ENCODE measurements at places on chromosomes 6 and 20.
A peak's percentile ranks its signal among the peaks of the same experiment; 100 is the strongest.

- H3K4me3 ChIP-seq = no peak overlapping the region
- no peak overlapping the region for H3K27ac ChIP-seq
- DNase-seq = no peak
- no peaks in the 10 kb centered on the region for H3K36me3 ChIP-seq
These were observed 611.0 kb upstream of the MARCKS start for GRCh38 chr6:113246186-113246585.

DNA sequence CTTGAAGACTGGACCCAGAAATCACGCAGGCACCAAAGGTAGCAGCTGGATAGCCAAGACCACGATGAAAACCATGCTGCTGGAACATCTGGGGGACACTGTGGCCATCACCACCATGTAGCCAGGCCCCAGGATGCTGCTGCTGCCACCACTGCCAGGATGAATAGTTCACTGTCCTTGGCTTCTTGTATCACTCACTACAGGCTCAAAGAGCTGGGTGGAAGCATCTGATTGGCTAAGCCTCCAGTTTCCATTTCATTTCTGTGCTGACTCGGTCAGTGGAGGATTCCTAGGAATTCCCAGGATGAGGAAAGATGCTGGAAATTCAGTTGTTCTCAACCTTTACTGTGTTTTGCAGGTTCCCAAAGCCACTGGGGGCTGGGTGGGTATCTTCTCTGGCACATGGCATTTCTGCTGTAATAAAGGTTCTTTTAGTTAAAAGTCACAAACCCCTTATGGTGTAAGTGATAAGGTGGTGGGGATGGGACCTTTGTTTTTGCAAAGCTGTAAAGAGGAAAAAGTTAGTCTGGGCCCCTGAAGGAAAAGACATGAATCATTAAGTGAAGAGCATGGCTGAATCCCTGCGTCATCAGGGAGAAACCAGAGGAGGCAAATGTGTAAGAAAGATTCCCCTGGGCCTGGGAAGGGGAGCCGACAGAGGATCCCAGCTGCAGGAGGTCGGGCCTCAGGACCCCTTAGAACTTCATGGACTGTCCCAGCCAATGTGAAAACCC lies 75.6 kb upstream of the RNF24 start:
- H3K27ac ChIP-seq = no peak overlapping the region
- 0 out of 2 replicates have a peak, but pooled peaks cover 3% of the 10 kb centered on the region for H3K4me1 ChIP-seq
- peaks cover 6% of the 10 kb centered on the region for H3K27me3 ChIP-seq
- no peaks in the 10 kb centered on the region for H3K36me3 ChIP-seq

DNA sequence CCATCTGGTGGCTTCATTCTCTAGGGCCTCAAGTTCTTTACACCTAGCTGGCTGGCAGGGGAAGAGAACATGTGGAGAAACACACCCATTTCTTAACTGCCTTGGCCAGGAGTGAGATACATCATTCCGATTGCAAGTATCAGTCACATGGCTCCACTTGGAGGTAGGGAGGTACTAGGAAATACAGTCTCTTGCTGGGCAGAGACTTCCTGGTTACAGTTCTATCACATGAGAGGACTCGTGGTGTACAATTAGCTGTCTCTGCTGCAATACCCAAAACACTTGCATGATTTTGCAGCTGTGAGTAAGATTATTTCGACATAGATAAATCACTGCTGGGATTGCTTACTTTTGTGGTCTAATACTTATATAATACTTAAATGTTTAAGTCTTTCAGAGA lies 51.1 kb downstream of the GTF2H5 start:
- H3K27ac ChIP-seq = no peak overlapping the region
- no peak for DNase-seq
- no peaks in the 10 kb centered on the region for H3K36me3 ChIP-seq
- H3K4me1 ChIP-seq = no peaks in the 10 kb centered on the region
- no peaks in the 10 kb centered on the region for H3K27me3 ChIP-seq
- no peak overlapping the region for H3K4me3 ChIP-seq

DNA sequence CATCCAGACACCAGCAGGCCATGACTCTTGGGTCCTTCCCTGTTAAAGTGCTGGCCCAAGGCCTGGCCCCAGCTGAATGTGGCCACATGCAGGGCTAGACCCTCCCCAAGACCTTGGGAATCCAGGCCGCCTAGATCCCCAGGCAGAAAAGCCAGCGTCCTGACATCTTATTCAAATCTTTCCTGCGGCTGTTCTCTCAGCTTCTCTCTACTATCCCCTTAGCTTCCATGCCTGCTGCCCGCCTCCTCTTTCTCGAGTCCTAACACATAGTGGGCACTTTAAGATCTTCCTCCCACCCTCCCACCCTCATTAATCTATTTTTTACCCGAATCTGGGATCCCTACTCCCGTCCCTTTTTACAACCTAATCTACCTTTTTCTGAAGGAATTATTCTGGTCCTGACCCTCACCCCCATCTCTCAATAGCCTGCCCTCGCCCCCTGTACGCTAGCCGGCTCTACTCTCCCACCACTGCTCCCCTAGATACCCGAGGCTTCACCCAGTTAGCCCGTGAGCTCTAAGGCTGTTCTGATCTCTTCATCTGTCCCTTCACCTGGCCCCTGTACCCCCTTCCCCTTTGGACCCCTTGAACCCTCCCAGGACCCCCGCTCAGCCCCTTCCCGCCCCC lies at the start of gene CCHCR1:
Gene CCHCR1 (minus strand): TSS at position 290 of the 627 bp plus-strand sequence. CDS start 202 bp downstream, at position 88.
- no peaks in the 10 kb centered on the region for H3K27me3 ChIP-seq
- H3K36me3 ChIP-seq = peaks cover 2% of the 10 kb centered on the region
- no peak for DNase-seq
- no peaks in the 10 kb centered on the region for H3K4me1 ChIP-seq
- peak within 1 kb of the TSS; percentile 62 for H3K4me3 ChIP-seq

DNA sequence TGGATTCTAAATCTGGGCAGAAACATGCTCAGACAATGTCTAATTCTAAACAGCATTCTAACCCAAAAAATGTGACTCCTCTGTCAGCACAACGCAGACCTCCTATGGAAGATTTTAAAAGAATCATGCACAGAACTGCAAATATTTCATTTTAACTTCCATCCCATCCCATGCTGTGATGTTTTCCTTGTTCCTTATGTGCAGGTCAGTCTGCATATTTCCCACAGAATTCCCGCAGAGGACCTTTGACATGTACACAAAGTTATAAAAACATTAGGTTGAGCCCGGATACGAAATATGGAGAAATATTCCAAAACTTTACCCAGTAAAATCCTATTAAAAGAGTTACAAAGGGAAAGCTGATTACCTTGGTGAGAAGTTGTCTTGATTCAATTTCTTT lies 467.1 kb upstream of the EPHA7 start:
- H3K4me3 ChIP-seq = no peak overlapping the region
- DNase-seq = no peak
- no peaks in the 10 kb centered on the region for H3K4me1 ChIP-seq
- no peak overlapping the region for H3K27ac ChIP-seq
- no peaks in the 10 kb centered on the region for H3K27me3 ChIP-seq

DNA sequence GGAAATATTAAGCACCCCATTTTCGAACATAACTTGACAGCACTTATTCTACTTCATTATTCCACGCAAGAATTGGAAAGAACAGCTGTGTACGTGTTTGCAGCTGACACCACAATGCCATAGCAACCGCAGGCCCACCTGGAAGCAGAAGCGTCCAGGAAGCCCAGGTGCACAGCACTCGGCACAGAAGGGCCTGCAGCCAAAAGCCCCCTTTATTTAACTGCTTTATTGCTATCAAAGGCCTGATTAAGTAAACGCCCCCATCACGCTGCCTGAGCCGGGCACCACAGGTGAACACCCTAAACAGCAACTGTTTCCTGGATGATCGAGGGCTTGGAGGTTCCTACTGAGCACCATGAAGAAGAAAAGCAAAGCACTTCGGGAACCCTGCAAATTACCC lies 6.3 kb downstream of the TAF4 start:
- no peaks in the 10 kb centered on the region for H3K4me1 ChIP-seq
- DNase-seq = no peak

GRCh38 chr6:138492113-138492512 lies 7.2 kb downstream of the NHSL1 start:
- no peak overlapping the region for H3K4me3 ChIP-seq
- no peaks in the 10 kb centered on the region for H3K27me3 ChIP-seq
- no peak for DNase-seq
- no peak overlapping the region for H3K27ac ChIP-seq
- H3K36me3 ChIP-seq = no peaks in the 10 kb centered on the region
- peaks cover 18% of the 10 kb centered on the region for H3K4me1 ChIP-seq
